ENCODE measurements at places on chromosomes 7 and 10. TPM values are rescaled to one million over a fixed set of nuclear protein-coding genes. Genes with fewer than 3 reads are reported as not detected.

The TYSND1 gene
- polyA plus RNA-seq = 5.3 TPM

The FAM180A gene
- 2.1 TPM for polyA plus RNA-seq

The NME8 gene
- not detected for polyA plus RNA-seq

The TMEM140 gene
- polyA plus RNA-seq = 5.5 TPM

DNA sequence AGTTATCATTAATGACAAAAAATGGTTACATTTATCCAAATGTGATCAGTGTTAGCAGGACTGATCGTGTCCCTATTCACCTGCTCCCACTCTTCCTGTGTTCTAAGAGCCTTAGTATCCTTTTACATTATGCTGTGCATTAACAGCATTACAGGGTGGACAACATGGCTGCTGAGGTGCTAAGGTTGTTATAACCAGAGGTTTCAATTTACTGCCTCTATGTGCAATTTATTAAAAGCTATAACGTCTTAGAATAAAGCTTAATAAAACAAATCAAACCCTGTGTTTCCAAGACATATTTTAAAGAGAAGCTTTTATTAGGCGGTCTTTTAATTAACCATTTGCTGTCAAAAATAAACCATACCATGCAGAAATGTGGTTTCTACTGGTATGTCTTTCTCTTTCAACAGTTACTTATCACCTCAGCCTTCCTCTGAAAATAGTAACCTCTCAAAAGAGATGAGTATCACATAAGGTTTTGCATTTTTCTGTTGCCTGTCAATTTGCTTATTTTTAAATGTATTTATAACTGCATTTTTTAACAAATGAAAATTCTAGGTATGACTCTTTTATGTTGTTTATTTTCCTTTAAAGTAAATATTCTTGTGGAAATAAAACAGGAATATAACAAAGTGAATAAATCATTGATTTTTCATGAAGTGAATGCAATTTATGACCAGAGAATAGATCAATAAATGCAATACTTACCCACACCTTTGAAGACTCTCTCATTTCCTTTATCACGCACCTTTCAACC lies 849.8 kb upstream of the SORCS1 start:
- DNase-seq = no peak

GRCh38 chr10:132095403-132096113 lies 29.8 kb downstream of the JAKMIP3 start:
- no peak for DNase-seq

- peak; percentile 18 for DNase-seq
Measured at GRCh38 chr7:95066737-95067530, 159.5 kb downstream of the PPP1R9A start.

DNA sequence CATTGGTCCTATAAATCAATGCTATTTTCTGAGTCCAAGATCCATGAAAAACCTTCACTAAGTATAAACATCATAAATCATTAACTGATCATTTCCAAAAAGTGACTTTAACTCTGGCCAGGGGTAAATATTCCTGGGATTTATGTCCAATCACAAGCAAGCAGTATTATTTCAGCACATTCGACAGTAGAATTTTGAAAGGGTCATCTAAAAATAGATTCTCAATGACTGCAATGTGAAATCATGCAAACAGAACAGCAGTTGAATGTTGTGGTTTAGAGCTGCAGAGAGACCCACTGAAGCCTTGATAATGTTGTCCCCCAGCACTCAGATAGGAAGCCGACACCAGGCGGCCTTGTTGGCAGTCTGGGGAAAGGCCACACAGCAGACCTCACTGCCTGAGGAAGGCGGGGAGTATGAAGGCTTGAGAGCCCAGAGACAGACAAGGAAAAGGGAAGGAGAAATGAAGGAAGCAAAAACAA lies 38.1 kb downstream of the FAM107B start:
- peak; percentile 21 for DNase-seq

DNA sequence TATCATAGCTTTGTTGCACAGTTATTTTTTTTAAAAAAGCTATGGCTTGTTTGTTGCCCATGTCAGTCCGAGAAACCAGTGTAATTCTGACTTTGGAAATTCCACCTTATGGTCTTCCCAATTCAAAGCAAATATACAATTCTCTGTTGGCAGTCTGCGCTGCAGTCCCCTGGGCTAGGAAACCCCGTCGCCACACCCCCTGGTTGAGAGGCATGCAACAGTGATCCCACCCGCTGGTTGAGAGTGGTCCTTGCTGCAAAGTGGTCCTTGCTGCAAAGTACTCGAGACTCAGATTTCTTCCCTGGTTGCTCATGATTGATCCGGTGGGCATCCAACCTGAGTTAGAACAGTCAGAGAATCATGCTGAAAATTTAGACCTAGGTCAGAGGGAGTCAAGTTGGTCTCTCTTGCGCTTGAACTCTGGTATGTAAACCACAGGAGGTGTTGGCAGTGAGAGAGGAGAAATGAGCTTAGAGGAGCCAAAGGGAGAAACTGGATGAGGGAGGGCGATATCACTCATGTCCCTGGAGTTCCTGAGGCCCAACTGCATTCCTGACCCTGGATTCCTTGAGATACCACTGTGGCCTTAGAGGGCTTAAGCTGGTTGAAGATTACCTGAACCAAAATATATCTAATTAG lies 45.0 kb upstream of the STK17A start:
- no peak for DNase-seq

GRCh38 chr10:14060320-14061070 lies 270.2 kb downstream of the FRMD4A start:
- no peak for DNase-seq

- no peak for DNase-seq
Measured at GRCh38 chr7:25093268-25093826, 31.7 kb downstream of the CYCS start.

- DNase-seq = no peak
Measured at GRCh38 chr7:19665399-19666008, 43.3 kb downstream of the POLR1F start.

DNA sequence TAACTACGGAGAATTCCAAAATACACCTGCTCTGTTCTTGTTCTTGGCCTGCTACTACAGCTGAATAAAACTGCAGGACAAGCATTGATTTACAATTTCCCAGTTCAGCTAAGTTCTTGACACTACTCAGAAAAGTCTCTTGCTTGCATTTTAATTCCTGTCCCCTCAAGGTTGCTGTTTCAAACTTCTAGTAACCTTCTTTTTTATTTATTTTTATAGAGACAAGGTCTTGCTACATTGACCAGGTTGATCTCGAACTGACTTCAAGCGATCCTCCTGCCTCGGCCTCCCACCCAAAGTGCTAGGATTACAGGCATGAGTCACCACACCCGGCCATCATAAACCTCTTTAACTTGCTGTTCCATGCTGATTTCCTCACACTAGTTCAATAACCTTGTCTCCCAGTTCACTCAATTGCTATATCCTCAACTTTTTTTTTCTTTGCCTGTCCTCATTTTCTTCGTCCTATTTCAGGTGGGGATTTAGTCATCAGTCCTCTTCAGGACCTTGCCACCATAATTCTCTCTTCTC lies 79.9 kb downstream of the ARHGAP21 start:
- DNase-seq = no peak

- no peak for DNase-seq
Measured at GRCh38 chr10:69732147-69732825, 69.4 kb upstream of the COL13A1 start.

DNA sequence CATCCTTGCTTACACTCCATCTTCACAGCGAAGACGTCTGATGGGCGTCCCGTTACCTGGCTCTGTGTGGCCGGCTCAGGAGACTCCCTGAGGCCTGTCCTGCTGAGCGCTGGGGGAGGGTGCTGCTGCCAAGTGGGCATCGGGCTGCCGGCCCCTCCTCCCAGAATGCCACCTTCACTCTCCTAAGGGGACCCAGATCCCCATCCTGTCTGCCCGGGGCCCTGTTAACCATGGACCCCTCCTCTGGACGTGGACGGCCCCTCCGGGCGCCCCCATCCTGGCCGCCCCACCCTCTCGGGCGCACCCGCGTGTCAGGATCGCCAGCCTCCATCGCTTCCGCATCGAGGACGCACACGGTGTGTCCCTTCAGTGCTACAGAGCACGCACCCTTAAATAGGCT lies 7.3 kb upstream of the FOXL3 start:
- no peak for DNase-seq

- no peak for DNase-seq
Measured at GRCh38 chr7:97022491-97023306, 1.9 kb downstream of the DLX5 start.

DNA sequence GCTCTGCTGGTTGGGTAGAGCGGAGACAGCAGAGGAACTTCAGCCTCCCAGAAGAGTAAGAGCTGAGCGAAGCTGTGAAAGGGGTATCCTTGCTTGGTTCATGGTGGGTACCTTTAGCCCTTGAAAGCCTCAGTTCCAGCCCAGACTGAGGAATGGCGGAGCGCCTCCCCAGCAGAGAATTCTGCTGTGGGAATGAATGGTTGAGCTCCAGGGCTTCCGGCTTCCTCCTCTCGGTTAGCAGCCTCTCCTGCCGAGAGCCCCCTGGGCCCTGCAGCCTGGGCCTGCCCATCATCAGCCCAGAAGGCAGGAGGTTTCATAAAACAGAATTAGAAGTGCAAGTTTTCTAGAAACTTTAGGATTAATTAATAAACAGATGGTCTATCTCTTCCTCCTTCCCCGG lies 79.9 kb upstream of the ANLN start:
- DNase-seq = no peak

DNA sequence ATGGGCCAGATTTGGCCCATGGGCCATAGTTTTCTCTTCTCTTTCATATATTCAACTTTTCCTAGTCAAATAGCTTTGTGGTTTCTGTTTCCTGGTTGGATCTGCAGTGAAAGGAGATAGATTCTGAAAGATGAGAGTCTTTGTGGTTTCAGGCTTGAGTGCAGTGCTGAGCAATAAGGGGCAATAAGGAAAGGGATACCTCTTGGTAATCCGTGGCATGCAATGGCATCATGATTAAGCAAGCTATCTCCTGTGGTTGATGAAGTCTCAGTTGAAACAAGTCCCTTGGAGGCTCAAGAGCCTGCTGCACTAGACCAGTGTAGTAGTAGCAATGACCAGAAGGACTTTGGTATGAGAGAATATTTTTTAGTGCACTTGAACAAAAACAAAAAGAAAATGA lies 187.7 kb upstream of the CNTNAP2 start:
- DNase-seq = no peak

DNA sequence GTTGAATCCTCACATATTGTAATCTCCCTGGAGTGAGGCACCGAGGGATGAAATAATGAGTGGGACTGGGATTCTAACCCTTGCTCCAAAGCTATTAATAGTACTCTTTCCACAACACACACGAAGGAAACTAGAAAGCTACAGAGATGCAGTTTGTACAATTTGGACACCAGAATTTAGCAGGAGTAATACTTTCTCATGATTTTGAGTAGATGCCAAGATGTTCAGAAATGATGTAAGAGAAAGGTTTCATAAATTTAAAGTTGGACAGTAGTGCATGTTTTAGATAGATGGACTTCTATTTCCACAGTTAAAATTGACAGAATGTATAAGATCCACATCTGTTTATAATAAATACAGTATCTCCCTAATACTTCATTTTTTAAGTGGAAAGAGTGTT lies 46.5 kb downstream of the PRR15 start:
- no peak for DNase-seq

Data from BJ (cell line).